ENCODE measurements at places on chromosomes 5 and 9.

GRCh38 chr9:70256123-70256551 lies 2.6 kb upstream of the SMC5 start:
- no peak for DNase-seq

DNA sequence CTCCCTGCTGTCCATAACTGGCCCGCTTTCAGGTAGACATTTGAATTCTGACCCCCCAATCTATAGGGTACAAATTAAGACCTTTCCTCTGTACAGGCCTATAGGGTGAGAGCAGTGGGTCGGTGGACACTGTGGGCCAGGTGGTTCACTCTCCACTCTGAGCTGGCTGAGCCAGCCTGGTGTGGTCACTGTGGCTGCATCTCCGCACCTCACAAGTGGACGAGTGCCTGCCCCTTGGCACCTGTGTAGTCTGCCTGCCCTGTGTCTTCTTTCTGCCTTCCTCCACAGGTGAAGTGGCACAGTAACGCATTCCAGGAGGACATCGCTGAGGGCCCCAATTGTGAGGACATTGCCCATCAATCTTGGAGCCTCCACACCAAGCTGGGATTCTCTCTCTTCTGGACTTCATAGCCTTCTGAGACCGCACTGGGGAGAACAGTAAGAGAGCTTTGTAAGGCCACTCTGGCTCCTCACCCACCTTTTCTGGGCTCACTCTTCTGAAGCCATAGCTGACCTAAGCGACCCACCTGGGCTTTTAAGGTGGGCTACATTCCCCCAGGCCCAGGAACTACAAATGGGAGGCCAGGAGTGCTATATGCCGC lies 33.5 kb upstream of the JADE2 start:
- DNase-seq: no peak

- DNase-seq: no peak
These were observed 205.6 kb downstream of the GADD45G start for GRCh38 chr9:89810431-89810830.

DNA sequence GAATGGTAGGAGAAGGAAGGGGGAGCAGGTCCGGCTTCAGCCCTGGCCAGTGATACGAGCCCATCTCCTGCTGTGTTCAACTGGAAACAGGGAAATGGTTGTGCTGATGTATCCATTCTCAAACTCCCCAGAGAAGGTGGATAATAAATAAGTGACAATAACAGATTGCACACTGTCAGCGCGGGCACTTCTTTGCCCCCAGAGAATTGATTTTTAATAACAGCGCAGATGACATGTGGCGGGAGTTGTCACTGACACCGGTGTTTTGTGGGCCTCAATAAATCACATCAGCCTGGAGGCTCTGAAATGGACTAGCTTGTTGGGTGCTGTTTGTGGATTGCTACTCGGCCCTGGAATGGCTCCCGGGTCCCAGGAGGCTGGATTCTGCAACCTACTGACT lies 141.4 kb upstream of the PANK3 start:
- DNase-seq: no peak

DNA sequence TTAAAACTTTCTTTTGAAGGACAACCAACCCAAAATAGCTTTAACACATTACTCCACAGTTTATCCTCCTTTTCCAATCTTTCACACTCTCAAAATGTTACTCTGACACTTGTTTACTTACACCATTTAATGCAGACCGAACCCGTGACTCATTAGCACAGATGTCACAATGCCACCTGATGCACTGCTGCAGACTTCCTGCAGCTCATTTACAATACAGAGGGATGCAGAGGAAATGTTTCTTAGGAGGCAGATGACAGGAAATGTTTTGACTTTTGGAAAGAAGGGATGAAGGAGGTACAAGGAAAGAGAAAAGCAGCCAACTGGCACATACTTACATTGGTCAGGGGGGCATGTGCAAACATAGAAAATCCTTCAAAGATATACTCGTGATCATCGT lies 39.0 kb downstream of the DROSHA start:
- DNase-seq: no peak

GRCh38 chr9:101235105-101235866 lies 149.5 kb downstream of the BAAT start:
- DNase-seq: no peak

- DNase-seq: no peak
These were observed 75.1 kb downstream of the MRPS27 start for GRCh38 chr5:72244862-72245371.

DNA sequence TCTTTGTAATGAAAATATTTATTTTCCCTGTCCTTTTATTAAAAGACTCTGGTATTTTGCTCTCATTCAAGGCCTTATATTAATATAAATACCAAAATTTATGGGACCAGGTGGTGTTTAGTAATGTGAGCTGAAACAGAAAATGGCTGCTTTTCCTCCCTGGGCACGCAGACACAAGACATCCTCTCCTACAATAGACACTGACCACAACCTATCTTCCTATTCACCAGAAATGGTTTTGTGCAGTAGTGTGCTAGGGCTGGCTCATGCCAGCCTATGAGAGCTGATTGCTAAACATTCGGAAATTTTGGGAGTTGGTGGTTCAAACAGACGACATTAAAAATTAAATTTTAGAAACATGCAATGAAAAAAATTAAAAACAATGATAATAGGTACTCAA lies 338.2 kb downstream of the BNC2 start:
- DNase-seq: no peak

- peak; percentile 23 for DNase-seq
These were observed at the start of gene PDE4D for GRCh38 chr5:59893429-59894227. Gene PDE4D (minus strand): TSS chr5:59893726.

- DNase-seq: no peak
These were observed 149.6 kb upstream of the DMRT1 start for GRCh38 chr9:691825-692400.

GRCh38 chr5:4772591-4772990 lies 367.5 kb upstream of the ADAMTS16 start:
- no peak for DNase-seq

DNA sequence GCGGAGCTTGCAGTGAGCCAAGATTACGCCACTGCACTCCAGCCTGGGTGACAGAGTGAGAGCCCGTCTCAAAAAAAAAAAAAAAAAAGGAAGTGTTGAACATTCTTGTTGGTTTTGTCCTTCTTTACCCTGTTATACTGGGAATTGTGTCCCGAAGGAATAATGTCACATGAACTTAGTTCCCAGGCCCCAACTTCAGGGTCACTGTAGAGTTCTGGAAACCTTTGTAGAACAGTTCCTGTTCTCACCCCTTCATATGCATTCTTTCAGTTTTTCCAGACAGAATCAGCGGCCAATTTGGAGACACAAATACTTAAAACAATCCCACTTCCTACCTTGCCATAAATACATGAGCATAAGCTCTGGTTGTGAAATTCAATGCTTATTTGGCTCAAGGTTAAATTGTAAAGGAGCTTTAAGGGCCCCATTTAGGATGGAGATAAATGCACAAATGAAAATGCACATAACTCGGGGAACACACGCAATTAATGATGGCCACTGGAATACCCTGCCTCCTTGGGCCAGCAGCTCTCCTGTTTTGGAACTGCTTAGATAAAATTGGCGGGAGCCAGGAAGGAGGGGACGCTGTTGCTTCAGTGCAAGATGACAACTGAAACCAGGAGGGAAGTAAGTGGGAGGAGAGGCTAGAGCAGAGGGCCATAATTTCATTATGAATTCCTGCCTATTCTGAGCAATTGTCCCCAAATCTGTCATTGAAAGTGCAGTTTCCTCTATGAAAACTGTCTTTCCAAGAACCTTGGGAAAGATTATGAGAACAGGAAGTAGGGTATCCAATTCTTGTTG lies 153.7 kb downstream of the FGF1 start:
- no peak for DNase-seq

DNA sequence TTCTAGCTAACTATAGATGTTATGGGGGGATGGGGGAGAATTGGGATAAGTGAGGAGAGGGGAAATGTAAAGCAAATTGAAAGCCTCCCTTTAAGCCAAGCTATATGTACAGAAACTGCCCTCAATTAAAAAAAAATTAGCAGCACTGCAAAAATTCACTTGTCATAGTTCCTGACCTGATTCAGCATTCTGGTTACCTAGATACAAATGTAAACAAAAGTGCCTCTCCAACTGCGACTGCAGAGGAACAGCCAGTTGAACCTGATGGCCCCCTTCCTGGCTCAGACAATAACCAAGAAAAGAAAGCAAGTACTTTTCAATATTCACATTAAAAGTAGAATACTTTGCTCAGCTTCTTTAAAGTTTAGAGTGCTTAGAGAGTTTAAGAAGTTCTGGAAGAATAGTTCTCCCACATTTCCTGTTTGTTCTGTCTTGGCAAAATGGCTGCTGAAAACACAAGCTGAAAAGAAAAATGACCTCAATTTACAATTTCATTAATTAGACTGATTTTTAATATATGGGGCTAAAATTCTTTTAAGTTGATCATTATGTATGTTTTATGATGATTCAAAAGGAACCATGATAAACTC lies 1.5 kb downstream of the FAM81B start:
- DNase-seq: no peak

GRCh38 chr9:105681724-105682123 lies 12.6 kb upstream of the TMEM38B start:
- DNase-seq: no peak

GRCh38 chr9:137407590-137408300 lies 15.2 kb downstream of the EXD3 start:
- DNase-seq: no peak

DNA sequence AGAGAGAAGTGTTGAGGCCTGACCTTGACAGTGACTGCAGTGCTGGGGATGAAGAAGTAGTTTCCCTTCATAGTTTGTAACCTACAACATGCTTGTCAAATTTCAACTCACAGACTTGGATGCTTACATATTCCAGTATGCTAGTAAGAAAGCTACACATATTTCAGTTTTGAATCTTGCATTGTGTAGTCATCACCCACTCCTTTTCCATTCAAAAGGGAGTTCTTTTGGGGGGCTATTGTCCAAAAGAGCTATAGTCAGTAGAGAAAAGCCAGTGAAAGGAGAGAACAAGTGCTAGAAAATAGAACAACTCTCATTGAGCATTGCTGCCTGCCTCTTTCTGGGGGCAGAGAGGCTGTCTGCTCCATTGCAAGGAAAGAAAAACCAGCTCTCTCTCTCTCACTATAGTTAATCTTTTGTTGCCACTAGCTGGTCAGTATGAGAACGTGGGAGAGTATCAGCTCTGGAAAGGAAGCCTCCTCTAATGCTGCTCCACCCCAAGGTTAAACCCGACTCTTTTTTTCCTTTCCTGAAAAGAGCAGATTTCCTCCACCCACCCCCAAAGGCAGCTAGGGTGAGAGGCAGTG lies 7.3 kb downstream of the ASTN2 start:
- no peak for DNase-seq

- no peak for DNase-seq
These were observed 31.0 kb upstream of the NFIB start for GRCh38 chr9:14344941-14345353.

- DNase-seq: no peak
These were observed 52.7 kb downstream of the NDUFAF2 start for GRCh38 chr5:60997721-60998120.

DNA sequence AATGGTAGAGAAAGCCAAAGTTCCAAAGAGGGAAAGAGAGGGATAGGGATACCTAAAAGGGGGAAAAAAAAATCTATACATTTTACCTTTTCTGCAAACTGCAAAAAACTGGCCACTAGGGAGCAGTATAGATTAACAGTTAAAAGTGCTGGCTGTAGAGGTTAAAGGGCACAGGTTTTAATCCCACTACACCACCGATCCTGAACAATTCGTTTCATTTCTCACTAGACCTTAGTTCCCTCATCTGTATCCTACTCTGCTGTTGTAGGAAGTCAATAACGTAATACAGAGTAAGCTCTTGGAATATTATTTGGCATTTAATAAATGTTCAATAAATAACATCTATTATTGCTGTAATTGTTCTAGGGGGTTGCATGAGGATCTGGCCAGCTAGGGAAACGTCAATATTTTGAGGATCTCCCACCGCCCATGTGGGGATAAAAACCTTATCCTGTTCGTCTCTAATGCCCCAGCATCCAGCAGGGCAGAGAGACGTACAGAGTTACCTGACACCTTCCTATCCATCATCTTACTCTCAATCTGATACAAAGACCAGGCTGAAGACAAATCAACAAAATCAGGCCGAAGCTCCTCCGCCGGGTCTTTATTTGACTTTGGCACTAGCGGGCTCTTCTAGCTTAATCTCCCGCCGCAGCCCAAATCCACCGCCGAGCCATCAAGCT lies 757 bp downstream of the CDC26 start:
- DNase-seq: no peak

GRCh38 chr5:154088801-154089200 lies 50.0 kb downstream of the MFAP3 start:
- DNase-seq: no peak

GRCh38 chr5:53924392-53924791 lies 364.0 kb downstream of the NDUFS4 start:
- no peak for DNase-seq

DNA sequence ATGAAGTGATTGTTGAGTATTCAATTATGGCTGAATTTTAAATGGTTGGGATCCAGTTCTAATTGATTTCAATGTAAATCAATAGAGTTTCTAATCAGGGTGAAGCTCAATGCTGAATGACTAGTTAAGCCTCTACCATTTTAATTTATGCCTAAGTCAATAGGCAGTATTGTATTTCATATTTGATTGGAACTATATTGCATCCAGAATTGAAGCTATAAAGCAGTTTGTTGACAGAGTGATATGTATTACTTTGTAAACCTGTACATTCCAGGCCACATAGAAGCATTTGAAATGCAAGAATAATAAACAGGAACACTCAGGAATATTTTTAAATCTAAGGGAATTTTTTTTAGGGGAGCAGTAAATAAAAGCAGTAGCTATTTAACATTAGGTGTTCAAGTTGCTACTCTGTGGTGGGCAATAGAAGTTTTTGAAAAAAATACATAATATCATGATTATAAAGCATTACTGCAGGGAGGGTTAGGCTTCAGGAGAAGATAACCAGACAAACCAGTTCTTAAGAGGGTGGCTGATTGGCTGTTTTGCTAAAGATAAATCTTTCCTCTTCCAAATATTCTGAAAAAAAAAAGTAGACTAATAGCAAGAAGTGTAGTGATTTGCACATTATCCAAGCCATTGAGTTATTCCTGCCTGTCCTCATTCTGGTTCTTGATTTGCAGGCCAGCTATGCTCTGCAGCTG lies 492.0 kb upstream of the MEF2C start:
- DNase-seq: no peak

DNA sequence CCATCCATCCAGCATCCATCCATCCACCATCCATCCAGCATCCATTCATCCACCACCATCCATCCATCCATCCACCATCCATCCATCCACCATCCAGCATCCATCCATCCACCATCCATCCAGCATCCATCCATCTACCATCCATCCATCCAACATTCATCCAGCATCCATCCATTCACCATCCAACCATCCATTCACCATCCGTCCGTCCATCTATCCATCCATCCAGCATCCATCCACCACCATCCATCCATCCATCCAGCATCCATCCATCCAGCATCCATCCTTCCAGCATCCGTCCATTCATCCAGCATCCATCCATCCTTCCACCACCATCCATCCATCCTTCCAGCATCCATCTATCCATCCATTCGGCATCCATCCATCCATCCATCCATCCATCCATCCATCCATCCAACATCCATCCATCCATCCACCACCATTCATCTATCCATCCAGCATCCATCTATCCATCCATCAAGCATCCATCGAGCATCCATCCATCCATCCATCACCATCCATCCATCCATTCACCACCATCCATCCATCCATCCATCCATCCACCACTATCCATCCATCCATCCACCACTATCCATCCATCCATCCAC lies 32.4 kb upstream of the WDR5 start:
- no peak for DNase-seq

GRCh38 chr5:127647361-127647958 lies 1.4 kb upstream of the CTXN3 start:
- no peak for DNase-seq

- no peak for DNase-seq
These were observed 56.1 kb upstream of the CCDC112 start for GRCh38 chr5:115352571-115352970.

- no peak for DNase-seq
These were observed at the start of gene TRPM3 for GRCh38 chr9:71121275-71122021. Gene TRPM3 (minus strand): TSS chr9:71121621. CDS start chr9:71121354, 267 bp downstream.
